WERI-Rb-1 (cell line): ENCODE measurements at places on chromosomes 1 and 21.

GRCh38 chr1:247905910-247906503 lies 10.6 kb downstream of the OR2W3 start:
- DNase-seq: no peak

- no peak for DNase-seq
Observed at GRCh38 chr1:55580845-55581332, 365.7 kb upstream of the USP24 start.

GRCh38 chr1:205071028-205071409 lies 13.2 kb downstream of the TMEM81 start:
- no peak for DNase-seq

GRCh38 chr1:3816331-3817137 lies 20.2 kb upstream of the LRRC47 start:
- DNase-seq: no peak

DNA sequence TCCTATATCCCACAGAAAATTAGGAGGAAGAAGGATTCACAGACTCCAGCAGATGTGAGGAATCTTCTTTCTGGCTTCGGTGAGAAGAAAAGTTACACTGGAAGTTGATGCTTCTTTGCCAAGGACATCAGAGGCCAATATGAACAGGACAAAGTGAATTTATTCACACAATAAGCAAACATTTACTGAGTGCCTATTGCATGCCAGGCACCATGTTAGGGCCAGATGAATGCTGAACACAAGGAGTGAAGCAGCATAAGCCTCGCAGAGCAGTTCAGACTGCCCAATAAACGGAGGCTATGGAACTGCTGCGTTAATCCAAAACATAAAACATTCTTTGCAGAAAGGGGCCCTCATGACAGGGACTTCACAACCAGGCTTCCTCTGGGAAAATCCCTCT lies 114.6 kb downstream of the LMX1A start:
- DNase-seq: no peak

- DNase-seq: no peak
Observed at GRCh38 chr1:49436865-49437264, 586.9 kb downstream of the AGBL4 start.

DNA sequence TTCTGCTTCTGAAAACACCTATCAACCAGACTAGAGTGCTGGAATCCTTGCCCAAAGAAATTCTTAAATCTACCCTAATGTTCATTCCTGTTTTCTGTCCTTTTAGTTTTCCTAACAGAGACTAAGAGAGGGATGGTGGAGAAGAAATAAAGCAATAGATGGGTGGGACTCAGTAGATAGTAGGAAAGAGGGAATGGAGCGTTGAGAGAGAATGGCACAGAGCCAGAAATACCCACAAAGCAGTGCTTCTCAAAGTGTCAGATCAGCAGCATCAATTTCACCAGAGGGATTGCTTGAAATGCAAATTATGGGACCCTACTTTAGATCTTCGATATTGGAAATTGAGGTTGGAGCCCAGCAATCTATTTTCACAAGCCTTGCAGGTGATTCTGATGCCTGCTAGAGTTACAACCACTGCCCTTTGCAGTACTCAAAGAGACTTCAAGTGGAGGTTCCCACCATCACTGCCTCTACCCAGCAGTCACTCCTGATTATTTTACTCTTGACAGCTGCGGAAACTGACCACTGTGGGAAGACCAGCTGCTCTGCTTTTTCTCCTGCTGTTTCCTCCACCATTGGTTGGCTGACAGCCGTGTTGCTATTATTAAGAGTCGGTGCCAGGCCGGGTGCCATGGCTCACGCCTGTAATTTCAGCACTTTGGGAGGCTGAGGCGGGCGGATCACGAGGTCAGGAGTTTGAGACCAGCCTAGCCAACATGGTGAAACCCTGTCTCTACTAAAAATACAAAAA lies 11.4 kb upstream of the PRPF3 start:
- no peak for DNase-seq

- DNase-seq: no peak
Observed at GRCh38 chr1:99573431-99574217, 72.3 kb upstream of the PALMD start.

GRCh38 chr1:230919207-230919606 lies 50.9 kb upstream of the C1orf198 start:
- DNase-seq: no peak

- no peak for DNase-seq
Observed at GRCh38 chr1:145778146-145778540, 45.8 kb downstream of the RNF115 start.

- DNase-seq: no peak
Observed at GRCh38 chr1:15068152-15068551, 85.4 kb upstream of the TMEM51 start.

DNA sequence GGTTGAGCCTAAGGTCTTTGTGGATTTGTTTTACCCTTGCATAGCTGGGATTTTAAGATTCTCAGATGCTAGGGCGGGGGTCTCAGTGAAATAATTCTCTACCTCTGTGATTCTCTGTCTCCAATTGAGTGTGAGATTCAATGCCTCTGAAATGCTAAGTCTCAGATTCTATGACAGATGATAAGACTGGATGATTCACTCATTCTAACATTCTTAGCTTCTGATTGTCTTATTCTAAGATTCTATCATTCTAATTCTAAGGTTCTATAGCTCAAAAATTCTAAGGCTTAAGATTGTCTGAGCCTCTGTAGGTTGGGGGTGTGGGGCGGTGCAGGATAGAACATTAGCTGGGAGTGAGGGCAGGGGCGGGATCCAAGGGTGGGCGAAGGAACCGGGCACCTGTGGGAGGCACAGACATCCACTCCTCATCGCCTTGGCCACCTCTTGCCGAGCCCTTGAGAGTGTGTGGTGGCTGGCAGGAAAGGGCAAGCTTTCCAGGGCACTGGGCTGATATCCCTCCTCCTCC lies 29.5 kb downstream of the ADGRB2 start:
- no peak for DNase-seq

DNA sequence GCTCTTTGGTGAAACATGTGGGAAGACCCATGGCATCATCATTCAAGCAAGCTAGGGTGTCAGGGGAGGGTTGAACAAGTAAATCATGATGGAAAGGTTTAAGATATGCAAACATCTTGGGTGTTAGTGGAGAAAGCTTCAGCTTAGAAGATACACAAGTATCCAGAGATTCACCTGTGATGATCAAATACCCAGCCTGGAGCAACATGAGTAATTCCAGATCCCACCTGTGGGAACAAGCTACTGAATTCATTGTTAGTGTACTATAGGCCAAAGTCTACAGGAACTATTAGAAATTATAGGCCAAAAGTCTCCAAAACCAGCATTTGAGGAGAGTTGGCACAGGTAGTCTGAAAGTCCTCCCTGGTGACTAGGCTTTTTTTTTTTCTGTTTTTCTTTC lies 499.9 kb downstream of the NUF2 start:
- no peak for DNase-seq

- DNase-seq: no peak
Observed at GRCh38 chr1:232594768-232595698, 34.9 kb downstream of the SIPA1L2 start.

GRCh38 chr1:169873582-169874199 lies 20.0 kb downstream of the SCYL3 start:
- DNase-seq: no peak

DNA sequence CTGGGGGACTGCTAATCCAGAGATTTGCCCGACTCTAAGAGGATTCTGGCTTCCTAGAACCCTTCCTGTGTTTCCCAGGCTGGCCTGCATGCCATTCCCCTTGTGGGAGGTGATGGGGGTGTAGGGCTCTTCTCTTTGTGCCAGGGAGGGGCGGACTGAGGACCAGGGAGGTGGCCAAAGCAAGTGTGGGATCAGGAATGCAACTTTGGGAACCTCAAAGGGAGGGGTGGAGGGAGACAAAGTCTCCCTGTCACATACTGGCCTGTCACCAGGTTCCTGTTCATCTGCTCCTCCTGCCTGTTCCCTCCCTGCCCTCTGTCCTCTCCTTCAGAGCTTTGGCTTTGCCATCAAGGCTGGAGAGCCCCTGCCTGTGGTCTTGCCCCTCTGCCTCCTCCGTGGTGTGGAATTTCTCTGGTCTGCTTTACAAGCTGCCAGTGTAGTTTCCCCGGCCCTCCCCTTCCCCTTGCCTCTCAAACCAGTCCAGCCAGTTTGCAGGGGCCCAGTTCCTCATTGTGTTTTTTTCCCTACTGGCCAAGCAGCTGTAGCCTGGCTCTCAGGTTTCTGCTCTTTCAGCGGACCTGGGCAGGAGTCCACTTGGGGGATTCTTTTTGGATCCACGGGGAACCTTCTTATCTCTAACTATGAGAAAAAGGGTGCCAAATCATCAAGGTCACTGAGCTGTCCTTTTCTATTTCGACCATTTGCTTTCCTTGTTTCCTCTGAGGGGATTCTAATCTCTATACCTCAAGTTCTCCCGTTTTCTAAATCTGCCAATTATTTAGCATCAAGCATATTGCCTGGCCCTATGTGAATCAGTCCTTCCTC lies 1.8 kb downstream of the CGN start:
- DNase-seq: no peak

DNA sequence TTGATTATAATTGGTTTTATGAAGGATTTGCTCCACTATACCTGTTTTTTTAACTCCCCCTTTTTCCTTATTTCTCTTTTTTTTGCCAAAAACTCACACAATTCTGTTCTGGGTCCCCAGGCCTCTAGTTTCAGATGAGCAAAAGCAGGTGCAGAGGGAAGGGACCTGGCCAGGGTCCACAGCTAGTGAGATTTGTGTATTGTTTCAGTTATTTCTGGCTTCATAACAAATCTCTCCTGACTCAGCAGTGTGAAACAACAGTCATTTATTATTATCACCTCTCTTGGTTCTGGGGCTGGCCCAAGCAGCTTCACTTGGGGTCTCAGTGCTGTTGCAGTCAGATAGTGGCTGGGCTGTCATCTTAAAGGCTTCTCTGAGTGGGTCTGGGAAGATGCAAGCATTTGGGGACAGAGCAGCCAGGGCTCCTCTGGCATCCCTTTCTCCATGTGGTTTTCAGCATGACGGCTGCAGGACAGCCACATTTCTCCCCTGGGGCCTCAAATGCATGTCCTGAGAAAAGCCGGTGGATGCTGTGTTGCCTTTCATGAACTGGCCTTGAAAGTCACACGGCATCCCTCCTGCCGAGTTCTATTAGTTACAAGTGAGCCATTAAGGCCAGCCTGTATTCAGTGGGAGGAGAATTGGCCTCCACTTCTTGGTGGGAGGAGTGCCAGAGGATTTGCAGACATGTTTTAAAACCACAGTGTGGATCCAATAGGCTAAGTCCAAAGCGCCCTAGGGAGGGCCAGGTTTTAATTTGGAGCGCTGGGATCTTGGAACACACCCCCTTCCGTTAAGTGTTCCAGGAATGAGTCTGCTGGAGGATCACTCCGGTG lies 137.1 kb downstream of the CAMTA1 start:
- no peak for DNase-seq

DNA sequence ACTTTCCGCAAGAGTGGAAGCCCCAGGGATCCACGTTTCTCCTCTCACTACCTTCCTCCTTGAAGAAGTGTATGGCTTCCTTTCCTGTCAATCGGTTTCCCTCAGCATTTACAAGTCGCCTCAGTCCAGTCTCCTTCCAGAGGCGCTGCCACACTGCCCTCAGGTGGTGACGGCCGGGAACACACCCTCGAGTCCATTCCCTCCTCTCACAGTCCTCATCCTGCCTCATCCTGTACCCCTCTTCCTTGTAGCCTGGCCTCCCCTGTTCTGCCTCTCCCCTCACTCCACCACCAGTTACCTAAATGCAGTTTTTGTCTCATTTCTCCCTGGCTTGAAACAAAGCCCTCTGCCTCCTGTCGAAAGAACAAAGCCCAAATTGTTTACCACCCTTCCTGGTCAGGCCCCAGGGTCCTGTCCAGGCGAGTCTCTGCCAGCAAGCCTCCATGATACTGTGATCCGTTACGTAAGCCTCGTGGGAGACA lies 23.2 kb upstream of the LSM10 start:
- peak; percentile 91 for DNase-seq

- DNase-seq: no peak
Observed at GRCh38 chr1:89724369-89725010, 91.6 kb downstream of the LRRC8C start.
